Pancreas (tissue), 10 donors: ENCODE measurements at places on chromosomes 12 and 14.

GRCh38 chr14:78674820-78675219 is 504.6 kb downstream of the NRXN3 start:
- DNase-seq: no peak

DNA sequence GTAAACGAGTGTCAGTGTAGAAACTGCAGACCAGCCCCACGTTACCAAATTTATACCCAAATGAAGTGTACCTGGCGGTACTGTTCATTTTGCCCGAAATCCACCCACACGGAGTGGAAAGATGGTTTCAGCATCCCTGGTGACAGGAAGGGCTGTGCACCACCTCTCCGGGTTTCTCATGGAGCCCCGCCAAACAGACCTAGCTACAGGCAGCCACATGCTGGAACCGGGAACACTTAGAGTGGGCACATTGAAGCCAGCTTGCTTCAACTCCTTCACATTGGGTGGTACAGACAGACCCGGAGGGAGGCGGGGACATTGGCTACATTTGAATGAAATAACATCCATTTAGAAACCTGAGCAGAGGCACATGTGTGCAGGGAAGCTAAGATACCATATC is 84.4 kb downstream of the PPP2R5C start:
- no peak for DNase-seq

- DNase-seq: no peak
Observed at GRCh38 chr12:46660719-46661109, 165.1 kb downstream of the SLC38A4 start.

DNA sequence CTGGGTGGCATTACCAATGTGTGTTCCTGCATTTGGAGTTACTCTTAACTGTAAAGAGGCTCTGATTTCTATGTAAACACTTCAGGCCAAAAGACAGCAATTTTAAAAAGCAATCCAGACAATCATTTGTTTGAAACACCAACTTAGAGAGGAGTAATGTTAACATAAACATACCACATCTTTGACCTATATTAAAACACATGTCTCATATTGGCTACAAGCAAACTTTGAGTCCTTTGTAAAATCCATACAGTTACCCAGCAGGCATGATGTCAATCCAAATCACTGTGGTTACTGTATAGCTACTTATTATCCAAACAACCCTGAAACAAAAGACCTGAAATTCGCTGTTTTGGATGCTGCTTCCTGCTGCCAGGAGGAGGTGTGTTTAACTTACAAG is 7.5 kb upstream of the G2E3 start:
- DNase-seq: no peak
